GF-D8 (cell line): ENCODE measurements at places on chromosomes 5 and 9.

- DNase-seq, result no peak
Observed at GRCh38 chr5:63070001-63070400, 491.4 kb downstream of the LRRC70 start.

- no peak for DNase-seq
Observed at GRCh38 chr9:16063241-16063591, 510.4 kb downstream of the CCDC171 start.

DNA sequence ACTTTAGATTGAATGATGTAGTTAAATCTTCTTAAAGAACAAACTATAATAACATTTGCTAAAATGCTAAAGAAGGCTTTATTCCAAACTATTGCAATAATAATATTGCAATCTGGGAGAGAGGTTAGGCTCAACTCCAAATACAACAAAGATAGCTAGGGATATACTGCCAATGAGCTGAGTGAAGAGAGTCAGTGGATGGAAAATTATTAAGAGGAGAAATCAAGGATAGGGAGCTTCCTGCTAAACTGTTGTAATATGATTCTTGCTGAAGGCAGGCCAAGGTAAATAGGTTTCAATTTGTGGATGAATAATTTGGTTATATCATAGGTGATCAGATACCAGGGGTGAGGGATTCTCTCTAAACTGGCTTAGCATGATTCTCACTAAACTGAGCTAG lies 1651.5 kb downstream of the EFNA5 start:
- no peak for DNase-seq

- DNase-seq, result no peak
Observed at GRCh38 chr5:40198736-40199135, 481.0 kb upstream of the PTGER4 start.

DNA sequence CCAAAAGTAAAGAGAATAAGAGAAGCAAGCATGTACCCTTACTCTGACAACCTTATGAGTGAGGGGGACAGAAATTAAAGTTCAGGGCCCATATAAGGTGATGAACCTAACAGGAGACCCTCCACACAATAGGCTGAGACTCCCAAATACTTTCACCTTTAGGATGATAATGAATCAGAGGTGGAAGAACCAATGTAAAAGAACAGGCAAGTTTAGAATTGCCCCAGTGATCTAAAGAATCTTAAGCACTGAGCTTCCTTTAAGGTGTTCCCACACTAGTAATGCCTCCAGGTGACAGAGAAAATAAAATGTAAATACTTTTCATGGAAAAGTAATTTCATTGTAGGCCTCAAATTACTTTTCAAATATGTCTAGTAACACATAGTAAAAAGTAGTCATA lies 8.2 kb upstream of the FAM151B start:
- DNase-seq, result no peak

DNA sequence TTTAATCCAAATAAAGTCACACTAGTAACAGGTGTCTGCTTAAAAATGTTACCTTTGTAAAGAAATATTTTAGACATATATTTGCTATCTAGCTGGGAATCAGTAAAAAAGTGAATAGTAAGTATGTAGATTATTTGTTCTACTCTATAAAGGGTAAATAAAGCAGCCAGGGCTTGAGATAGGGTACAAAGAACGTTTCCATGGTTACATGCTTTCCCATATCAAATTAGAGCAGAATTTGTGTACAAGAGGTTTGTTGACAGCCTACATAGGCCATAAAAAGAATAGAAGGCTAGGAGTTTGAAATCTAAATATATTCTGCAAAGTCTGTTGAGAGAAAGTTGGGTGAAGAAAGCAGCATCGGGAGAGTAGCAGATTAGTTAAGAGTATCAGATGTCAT lies 160.9 kb upstream of the POU5F2 start:
- DNase-seq, result no peak

DNA sequence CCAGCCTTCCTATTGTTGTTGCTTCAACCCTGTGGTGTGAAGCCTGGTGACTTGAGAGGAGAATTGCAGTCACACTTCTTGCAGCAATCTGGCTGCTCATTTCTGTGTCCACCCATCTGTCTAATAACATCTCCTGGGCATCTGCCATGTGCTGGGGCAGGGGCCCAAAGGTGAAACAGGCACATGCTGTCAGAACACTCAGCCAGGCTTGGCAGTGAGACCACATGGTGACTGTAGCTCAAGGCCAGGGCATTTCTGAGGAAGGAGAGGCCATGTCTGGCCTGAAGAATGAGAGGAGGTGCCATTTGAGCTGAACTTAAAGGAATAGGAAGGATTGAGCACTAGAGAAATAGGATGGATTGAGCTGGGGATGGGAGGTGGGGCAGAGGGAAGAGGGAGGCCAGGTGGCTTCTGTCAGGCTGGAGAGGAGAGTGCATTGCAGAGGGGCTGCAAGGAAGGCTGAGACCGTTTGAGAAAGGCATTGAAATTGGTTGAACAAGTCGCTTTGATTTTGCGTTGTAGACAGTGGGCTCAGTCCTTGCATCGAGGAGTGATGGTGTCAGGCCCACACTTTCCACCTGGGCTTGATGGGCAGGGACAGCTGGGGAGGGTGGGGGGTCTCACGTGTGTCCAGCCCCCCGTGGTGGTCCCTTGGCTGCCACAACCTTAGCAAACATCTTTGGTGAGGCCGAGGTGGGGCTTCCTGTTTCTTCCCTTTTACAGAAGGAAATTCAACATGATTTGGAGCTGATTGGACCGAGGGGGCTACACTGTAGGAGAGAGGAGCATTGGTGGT lies 222.4 kb downstream of the CACNA1B start:
- DNase-seq, result no peak

DNA sequence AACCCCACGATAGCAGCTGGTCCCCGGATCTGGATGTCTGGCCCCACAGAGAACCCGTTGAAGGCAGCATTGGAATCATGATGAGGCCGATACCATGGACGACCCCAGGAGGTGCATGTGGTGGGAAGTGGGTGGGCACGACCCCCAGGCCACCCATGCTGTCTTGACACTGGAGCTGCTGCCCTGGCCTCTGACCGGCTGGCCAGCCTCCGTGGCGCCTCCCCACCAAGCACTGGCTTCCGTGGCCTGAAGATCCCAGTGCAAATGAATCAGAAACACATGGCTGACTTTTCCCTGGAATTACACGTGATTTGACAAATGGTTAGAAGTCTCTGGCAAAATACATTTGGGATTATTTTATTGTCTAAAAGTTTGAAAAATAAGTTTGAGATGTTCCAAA lies 259.0 kb upstream of the IRX1 start:
- no peak for DNase-seq

DNA sequence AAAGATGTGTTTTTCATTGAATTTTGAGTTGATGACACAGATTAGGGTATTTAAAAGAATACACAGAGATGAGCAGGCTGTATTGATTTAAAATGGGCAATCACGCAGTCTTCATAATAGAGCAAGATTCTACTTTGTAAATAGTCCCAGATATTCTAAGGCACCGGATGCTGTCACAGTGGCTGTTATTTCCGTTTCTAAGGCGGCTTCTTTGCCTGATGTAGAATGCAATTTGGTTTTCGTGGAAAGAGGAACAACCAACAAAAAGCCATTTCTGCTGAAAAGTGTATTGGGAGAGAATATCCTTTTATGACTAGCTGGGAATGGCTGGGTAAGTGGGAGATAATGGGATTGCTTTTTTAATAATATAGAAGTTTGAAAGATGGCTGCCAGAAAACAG lies 17.5 kb downstream of the PRKACG start:
- DNase-seq, result peak; percentile 39

DNA sequence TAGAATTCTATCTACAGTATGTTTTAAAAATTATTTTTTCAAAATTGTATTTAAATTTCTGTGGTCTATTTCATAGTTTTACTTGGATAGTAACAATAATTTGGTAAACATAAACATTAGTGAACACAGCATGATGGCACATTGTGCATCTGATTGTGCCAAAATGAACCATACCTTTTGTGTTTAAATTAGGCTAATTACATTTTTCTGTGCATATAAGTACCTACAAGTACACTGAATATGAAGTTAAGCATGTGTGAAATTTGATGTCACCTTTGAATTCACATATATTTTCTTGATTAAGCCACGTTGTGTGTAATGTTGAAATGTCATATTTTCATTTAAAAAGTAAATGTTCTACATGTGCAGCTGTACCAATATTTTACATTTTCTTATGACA lies 13.4 kb downstream of the PBX3 start:
- no peak for DNase-seq

DNA sequence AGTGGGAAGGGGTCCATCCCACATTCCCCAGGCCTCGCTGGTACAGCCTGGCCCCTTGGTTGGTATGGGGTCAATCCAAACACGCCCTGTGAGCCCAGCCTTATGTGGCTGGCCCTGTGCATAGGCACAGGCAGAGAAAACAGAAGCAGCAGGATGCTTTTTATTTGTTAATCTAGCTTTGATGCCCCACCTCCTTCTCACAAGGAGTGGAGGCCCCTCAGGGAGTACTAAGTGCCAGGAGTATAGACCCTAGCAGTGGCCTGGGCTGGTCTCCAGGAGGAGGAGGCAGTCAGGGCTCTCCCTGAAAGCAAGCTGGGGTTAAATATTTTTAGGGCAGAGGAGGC lies 14.6 kb upstream of the TCF7 start:
- no peak for DNase-seq

GRCh38 chr9:109497226-109498153 lies 617 bp downstream of the PTPN3 start:
- no peak for DNase-seq

GRCh38 chr5:143828710-143829109 lies 16.7 kb downstream of the HMHB1 start:
- DNase-seq, result no peak

GRCh38 chr5:150298701-150299451 lies 3.8 kb downstream of the ARSI start:
- no peak for DNase-seq

GRCh38 chr9:127644146-127644827 lies 32.2 kb downstream of the STXBP1 start:
- DNase-seq, result no peak

- DNase-seq, result no peak
Observed at GRCh38 chr5:153676406-153676805, 185.9 kb downstream of the GRIA1 start.
